Epithelial cell of prostate (primary cell): ENCODE measurements at places on chromosomes 3 and 15.

DNA sequence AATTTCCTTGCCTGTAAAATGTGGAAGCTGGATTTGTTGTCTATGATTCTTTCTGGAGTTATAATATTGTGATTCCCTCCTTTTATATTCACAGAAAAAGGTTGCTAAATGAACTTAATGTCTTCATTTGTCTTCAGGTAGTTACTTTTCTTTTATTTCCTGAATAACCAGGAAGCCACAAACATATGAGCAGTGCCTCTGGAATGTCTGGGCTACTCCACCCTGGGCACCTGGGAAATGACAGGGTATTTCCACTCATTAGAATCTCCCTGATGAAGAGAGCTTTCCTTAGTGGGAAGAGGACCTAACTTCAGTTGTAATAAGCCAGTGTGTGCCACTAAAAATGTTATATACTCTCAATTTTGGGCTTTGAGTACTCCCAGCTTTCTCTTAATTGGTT is 3.8 kb upstream of the SLMAP start:
- peak; percentile 57 for DNase-seq

DNA sequence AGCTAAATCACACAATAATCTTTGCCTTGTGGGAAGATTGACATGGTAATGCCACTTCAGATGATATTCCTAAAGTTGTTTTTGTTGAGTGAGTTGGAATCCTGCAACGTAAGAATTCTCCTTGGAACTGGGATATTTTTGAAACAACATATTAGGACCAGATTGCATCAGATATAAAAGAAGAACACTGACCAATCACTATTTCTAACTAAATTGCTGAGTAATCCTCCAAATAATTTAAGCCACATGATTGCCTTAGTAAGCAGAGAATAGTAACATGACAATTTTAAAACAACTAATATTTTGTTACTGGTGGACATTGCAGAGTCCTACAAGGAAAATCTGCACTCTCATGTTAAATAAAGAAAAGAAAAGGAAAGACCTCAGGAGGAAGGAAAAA is 353.9 kb upstream of the LMCD1 start:
- DNase-seq, result no peak

GRCh38 chr15:65908876-65909275 is 39.6 kb downstream of the RAB11A start:
- no peak for DNase-seq

GRCh38 chr3:177640319-177640965 is 443.2 kb upstream of the TBL1XR1 start:
- no peak for DNase-seq

- DNase-seq, result no peak
These were observed 300.6 kb downstream of the MECOM start for GRCh38 chr3:169362868-169363267.

DNA sequence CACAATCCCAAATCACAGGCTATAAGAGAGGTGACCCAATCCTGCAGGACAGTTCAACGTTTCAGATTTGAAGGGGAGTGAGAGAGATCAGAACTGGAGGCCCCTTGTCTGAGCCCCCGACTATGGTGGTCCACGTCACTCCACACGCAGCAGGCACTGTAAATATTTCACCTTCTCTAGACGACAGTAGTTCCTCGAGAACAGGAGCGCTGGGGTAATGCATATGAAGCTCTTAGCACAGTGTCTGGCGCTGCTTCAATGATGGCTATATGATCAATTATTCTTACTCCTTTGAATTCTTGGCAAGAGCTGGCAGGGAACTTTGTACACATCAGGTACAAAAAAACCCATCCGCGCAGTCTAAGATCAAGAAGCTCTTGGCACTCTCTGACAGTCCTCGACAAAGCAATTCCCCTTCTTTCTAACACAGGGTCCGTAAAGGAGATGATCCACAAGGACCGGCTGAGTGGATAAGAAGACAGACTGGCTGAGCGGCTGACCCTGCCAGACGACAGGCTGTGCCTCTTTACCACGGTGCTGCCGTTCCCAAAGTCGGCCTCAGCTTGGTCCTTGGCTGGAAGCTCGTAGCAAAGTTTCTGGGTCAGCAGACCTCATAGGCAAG is 522 bp upstream of the NRROS start:
- no peak for DNase-seq

DNA sequence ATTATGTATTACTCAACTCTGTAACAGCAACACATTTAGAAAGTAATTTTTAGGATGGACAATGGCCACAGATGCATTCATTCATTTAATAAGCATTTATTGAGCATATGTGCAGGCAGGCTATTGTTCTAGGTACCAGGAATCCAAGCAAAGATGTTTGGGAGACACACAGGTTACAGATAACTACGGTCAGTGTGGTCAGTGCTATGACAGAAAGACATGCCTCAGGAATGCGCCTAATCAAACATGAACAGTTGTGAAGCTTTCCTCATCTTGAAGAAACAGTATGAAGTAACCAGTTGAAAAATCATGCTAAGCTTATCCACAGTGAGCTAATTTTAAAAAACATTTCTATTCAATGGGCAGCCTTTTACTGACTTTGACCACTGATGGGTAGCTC is 155.4 kb upstream of the CCDC54 start:
- DNase-seq, result no peak

DNA sequence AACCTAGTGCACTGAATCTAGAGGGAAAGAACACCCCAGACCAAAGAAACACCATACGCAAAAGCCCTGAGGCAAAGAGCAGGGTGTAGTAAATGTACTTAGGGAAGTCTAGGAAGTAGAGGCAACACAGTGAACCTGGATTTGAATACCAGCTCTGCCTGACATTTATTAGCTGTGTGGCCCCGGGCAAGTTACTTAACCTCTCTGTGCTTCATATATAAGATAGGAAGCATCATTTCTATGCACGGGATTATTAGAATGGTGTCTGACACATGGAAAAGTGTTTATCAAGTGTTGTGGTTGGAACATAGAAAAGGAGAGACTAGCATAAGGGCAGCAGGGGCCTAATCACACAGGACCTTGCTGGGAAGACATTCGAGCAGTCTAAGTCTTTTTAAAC is 132.2 kb downstream of the ERC2 start:
- DNase-seq, result no peak

DNA sequence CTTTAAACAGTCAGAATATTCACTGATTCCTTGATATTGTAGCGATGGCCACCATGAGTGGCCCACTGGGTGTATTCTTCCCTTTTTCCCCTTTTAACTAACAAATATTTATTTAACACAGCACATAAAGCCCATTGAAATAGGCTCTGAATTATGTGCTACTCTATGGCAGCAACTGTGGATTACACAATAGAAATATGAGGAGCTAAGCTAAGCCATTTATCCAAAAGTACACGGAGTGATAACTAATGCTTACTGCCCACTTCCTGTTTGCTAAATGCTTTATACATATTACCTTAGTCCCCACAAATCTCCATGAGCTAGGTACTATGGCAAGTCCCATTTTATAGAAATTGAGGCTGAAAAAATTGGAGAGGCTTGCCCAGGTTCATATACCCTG is 17.9 kb downstream of the ILDR1 start:
- DNase-seq, result no peak

DNA sequence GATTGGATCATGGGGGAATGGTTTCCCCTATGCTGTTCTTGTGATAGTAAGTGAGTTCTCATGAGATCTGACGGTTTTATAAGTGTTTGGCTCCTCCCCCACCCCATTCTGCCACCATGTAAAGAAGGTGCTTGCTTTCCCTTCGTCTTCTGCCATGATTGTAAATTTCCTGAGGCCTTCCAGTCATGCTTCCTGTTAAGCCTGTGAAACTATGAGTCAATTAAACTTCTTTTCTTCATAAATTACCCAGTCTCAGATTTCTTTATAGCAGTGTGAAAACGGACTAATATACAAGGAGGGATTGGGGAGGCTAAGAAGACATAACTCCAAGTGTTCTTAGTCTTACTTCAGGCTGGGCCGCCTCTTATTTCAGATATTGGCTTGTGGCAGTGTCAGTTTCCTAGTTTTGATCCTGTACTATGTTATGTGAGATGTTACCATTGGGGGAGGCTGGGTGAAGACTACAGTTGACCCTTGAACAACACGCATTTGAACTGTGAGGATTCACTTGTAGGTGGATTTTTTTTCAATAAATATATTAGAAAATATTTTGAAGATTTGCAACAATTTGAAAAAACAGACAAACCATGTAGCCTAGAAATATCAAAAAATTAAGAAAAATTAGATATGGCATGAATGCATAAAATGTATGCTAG is 44.9 kb downstream of the NMD3 start:
- no peak for DNase-seq

DNA sequence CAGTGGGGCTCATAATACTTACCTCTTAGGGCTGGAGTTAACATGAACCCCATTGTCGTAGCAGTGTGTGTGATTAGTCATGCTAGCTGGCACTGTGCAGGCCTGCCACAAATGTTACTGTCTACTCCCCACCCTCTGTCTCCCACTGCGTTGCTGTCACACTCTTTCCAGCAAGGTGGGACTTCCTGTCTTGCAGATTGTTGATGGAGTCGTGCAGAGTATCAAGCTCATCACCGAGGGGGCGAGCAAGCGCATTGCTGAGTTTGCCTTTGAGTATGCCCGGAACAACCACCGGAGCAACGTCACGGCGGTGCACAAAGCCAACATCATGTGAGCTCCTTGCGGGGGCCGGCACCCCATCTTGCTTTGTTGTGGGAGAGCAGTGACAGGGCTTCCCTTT is 12.9 kb downstream of the IDH3A start:
- DNase-seq, result no peak

- no peak for DNase-seq
These were observed 39.0 kb downstream of the PGPEP1L start for GRCh38 chr15:98968576-98968975.
